ENCODE measurements at places on chromosomes 12 and 14. TPM values are rescaled to one million over a fixed set of nuclear protein-coding genes. Genes with fewer than 3 reads are reported as not detected.

EXOC3L4 gene
- 1.5 TPM for total RNA-seq

FSCB gene
- not detected for total RNA-seq

ZNF891 gene
- total RNA-seq: 0.34 TPM

PTPN21 gene
- total RNA-seq: 11.7 TPM

CLEC9A gene
- total RNA-seq: not detected

GPR132 gene
- 0.54 TPM for total RNA-seq

KRT2 gene
- total RNA-seq: not detected

TAS2R46 gene
- total RNA-seq: not detected

FERMT2 gene
- 55.8 TPM for total RNA-seq

MYF5 gene
- total RNA-seq: not detected

MAP1LC3B2 gene
- total RNA-seq: 1.3 TPM

SPRYD3 gene
- 31.9 TPM for total RNA-seq

APOF gene
- not detected for total RNA-seq

PSME1 gene
- 138 TPM for total RNA-seq

CCDC198 gene
- 1.8 TPM for total RNA-seq

DIP2B gene
- 12.8 TPM for total RNA-seq

ARHGEF40 gene
- total RNA-seq: 7.7 TPM

LRR1 gene
- total RNA-seq: 48.0 TPM
